Testis (tissue), 5 donors: ENCODE measurements at places on chromosomes 2 and 18.

- DNase-seq = no peak
These were observed 443.5 kb upstream of the SLC14A2 start for GRCh38 chr18:45171679-45172191.

- no peak for DNase-seq
These were observed 311.1 kb downstream of the TXNL1 start for GRCh38 chr18:56327191-56327885.

DNA sequence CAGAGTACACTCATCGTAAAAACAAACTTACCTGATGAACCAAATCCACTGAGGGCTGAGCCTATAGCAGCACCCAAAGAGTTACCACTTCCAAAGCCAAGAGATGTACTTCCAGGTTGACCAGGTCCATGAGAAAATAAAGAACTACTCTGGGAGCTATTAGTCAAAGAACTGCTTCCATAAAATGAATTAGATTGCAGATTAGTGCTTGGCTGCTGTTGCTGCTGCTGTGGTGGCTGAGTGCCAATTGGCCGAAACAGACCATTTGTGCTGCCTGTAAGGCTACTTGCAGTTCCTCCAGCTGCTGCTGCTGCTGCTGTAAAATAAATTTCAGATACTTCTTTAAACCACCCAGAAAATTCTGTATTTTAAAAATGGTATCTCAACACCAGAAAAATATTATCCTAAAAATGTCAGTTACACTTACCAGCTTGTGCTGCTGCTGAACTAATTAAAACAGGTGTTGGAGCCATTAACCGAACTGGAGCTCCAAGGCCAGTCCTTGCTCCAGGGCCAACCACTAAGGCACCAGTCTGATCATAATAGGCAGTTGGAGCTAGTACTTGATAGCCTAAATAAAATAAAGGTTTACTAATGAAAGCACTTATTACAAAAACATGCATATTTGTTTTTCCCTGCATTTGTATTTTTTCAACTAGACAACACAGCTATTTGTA, 58.1 kb upstream of the SDC1 start:
- peak; percentile 46 for DNase-seq

DNA sequence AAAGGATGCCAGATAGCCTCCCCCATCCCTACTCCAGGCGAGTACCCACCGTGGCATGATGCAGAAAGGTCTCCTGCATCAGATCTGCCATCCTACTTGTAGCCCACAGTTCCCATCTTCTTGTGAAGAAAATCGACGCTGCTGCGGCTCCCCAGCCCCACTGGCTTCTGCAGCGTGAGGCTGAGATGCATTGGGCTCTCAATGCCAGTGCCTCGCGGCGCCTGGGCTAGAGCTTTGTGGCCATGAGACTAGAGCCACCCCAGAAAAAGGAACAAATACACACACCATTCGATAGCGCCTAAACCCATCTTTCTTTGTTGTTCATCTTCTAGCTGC, 2.8 kb downstream of the NOL4 start:
- DNase-seq = no peak

GRCh38 chr2:96102596-96103186, 13.7 kb downstream of the ADRA2B start:
- no peak for DNase-seq
